GM23248 (cell line): ENCODE measurements at places on chromosomes 1 and 21. TPM values are rescaled to one million over a fixed set of nuclear protein-coding genes. Genes with fewer than 3 reads are reported as not detected.

The FTCD gene
- total RNA-seq, result not detected in 2 replicates

The SLC16A4 gene
- 28.1 and 34.3 TPM in 2 replicates for total RNA-seq

The CD1B gene
- not detected in 2 replicates for total RNA-seq

The ZSWIM5 gene
- total RNA-seq, result 0.54 and 1.1 TPM in 2 replicates

The CD34 gene
- total RNA-seq, result not detected in 2 replicates

The OR2T2 gene
- total RNA-seq, result not detected in 2 replicates

The SERPINC1 gene
- total RNA-seq, result not detected in 2 replicates
